ENCODE measurements at places on chromosomes 1 and 21.

DNA sequence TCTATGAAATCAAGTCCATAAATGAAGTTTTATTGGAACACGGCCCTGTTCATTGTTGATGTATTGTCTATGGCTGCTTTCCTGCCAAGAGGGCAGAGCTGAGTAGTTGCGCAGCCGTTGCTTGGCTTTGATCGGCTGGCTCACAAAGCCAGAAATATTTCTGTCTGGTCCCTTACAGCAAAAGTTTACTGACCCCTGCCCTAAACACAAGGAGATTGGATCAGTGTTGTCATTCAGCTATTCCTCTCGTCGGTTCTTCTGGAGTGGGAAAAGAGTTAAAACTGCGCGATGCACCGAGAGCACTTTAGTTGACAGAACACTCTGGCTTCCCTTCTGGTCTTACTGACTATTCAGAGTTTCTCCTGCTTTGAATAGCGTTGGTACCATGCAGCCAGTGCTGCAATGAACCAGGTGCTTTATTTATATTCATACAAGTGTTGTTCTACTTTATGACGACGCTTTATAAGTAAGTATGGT lies 868 bp downstream of the ZBTB40 start:
- DNase-seq, result peak; percentile 33

GRCh38 chr1:13799502-13800283 lies 99.7 kb downstream of the PRDM2 start:
- no peak for DNase-seq

DNA sequence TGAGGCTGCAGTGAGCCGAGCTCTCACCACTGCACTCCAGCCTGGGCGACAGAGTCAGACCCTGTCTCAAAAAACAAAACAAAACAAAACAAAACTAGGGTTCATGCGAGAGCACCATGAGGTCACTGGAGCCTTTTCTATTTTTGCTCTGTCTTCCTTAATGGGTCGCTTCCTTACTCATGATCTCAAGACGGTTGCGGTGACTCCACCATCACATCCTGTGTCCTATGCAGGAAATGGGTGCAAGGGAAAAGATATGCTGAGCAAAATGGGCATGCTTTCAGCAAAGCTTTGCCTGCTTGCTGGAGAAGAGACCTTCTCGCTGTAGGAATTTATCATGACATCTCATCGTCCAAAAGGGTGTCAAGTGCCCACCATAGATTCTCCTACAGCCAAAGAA lies 36.4 kb downstream of the WNT9A start:
- no peak for DNase-seq

DNA sequence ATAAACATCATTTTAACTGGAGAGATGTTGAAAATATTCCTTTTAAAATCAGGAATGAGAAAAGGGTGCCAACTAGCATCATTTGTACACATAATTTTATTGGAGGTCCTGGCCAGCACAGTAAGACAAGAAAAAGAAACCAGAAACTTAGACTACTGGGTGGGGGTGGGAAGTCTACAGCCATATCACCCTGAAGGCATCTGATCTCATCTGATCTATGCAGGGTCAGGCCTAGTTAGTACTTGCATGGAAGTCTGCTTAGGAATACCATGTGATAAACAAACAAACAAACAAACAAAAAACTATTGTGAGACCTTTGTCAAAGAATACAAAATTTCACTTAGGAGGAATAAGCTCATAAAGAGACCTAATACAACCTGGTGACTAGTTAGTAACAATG lies 54.2 kb downstream of the EIF2B3 start:
- no peak for DNase-seq

DNA sequence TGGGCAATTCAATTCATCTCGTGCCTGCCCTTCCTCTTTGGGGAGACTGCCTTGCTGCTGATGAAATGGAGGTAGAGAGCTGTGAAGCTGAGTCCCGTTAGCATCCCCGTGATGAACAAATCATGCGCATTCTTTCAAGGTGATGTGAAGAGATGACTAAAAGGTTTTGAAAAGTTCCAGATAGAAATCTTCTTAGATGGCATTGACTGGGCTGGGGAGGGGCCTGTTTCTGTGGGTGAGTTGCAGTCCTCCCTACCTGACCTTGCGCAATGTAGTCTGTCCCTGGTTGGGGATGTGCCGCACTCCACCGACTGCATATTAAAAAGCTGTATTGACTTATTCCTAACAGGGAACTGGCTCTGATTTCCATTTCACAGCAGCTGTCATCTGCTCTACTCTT lies 49.6 kb downstream of the ST6GALNAC3 start:
- DNase-seq, result no peak

DNA sequence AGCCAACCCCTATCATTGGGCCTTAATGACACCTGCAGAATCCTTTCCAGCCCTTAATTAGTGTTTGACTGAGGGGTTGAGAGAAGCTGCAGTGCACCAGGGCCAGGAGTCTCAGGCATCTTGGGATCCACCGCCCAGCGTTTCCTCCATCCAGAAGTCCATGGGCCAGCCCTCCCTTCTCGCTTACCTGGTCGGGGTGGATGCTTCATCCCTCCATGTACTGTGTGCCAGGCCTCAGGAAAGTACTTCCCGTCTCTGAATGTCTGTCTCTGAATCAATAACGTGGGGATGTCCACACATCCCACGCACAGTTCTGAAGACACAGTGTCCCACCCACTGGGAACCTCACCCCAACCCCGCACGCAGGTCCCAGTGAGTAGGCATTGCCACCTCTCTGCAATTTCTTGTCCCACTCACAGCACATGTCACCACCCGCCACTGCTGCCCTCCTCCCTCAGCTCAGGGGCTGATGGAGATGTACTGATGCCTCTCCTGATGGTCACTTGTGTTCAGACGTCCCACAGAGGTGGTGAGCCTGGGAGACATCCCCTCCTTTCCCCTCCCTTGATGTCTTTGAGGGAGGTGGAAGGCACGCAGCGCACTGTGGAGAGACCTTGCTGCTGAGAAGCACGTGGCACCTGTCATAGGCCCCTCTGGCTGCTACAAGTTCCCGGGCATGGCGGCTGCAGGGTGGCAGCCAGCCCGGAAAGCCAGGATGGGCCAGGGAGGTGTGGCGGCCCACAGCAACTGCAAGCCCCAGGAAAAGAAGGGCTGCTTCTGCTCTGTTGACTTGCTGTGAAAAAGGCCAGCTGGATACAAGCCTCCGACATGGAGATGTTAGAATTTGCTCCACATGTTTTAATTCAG lies 29.4 kb upstream of the PRSS38 start:
- no peak for DNase-seq

GRCh38 chr1:53280496-53280895 lies 42.2 kb upstream of the MAGOH start:
- no peak for DNase-seq

DNA sequence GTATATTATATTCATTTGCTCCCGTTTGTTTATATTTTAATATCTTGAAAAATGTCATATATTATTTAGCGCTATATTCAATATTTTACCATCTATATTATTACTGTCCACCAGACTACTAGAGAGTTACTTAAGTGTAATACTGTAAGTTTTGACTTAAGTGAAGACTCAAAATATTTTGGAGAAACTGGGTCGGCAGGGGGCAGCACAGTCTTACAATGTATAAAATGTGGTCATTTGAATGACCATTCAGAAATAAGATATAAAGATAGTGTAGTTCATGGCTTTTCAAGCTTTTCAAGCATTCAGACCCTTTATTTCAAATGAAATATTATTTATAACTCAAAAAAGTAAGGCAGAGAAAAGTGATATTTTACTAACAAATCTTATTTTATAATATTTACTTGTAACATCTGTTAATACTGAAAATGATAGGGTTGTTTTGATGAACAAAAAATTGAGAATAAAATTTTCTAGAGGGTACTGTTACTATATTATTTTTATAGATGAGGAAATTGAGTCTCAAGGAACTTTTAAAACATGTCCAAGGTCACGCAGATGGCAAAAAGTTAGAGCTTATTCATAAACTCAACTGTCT lies 89.0 kb upstream of the SERTAD4 start:
- DNase-seq, result no peak

DNA sequence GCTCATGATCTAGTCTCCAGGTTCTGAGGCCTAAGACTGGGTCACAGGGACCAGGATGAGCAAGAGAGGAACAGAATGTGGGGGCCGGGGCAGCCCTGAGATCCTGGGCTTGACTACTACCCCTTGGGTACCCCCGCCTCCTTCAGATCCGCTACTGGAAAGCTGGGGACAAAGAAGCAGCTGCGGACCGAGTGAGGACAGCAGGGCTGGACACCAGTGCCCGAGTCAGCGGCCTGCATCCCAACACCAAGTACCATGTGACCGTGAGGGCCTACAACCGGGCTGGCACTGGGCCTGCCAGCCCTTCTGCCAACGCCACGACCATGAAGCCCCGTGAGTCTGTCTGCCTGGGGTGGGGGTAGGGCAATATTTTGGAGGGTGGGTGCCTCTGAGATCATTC lies 12.5 kb downstream of the TMEM81 start:
- DNase-seq, result no peak

GRCh38 chr1:84708031-84708430 lies 17.8 kb upstream of the SSX2IP start:
- no peak for DNase-seq

DNA sequence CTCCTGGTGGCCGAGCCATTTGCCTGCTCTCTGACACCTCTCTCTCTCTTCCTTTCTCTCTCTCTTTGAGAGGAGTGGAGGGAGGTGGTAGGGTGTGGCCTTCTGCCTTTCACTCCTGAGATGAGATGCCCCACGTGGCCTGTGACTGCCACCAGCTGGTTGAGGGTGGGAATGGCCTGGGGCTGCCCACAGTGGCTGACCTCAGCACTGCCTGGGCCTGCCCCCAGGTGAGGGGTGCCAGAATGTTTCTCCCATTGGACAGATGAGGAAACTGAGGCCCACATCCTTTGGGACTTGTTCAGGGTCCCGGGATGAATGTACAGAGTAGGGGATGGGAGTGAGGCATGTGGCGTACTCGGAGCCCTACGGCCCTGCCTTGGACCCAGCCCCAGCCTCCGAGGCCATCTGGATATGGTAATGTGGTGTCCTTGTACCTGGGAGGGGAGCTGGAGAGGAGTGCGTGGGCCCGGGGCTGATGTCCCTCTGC lies 12.7 kb upstream of the C1orf167 start:
- DNase-seq, result peak; percentile 51

DNA sequence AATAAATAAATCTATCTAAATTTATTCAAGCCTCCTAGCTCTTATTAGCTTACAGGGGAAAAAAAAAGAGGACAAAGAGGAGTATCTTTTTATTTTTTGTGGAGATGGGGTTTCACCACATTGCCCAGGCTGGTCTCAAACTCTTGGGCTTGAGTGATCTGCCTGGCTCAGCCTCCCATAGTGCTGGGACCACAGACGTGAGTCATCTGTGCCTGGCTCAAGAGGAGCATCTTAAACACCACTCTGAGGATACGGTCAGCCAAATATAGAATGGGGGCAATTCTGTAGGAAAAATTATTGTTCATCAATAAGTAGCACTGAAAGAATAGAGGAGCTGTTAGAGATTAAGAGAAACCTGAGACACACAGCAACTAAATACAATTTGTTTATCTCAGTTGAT lies 24.1 kb downstream of the SLC45A3 start:
- no peak for DNase-seq

GRCh38 chr1:48735796-48736195 lies 40.9 kb downstream of the BEND5 start:
- DNase-seq, result no peak

DNA sequence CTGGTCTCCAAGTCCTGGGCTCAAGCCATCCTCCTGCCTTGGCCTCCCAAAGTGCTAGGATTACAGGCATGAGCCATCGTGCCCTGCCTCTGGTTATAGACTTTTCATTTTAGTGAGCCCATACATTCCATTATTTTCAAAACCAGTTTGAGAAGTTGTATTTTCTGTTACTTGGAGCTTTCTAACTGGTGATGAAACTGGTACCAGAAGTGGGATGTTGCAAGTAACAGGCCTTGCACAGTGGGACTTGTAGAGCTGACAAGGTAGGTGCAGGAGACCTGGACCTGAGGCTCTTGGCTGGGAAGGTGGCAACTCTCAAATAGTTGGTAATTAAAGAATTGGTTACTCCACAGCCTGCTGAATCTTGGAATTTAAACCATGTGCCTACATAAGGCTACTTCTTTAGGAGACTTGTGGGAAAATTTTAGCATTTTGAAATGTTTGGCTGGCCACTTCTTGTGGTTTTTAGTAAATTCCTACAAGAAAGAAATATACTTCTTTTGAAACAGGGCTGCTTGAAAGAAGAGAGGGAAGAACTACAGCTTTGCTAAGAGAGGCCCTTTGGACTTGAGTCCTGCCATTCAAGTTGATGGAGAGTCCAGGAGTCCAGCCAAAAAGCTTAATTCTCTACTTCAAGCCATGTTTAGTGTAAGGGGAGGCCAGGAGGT lies 9.8 kb upstream of the ALPL start:
- DNase-seq, result no peak

- no peak for DNase-seq
These were observed 13.4 kb downstream of the RAB7B start for GRCh38 chr1:205989786-205990185.

- DNase-seq, result no peak
These were observed 1001.3 kb upstream of the ADGRL2 start for GRCh38 chr1:80799457-80799856.

GRCh38 chr1:227794817-227795192 lies 20.7 kb upstream of the PRSS38 start:
- DNase-seq, result no peak

DNA sequence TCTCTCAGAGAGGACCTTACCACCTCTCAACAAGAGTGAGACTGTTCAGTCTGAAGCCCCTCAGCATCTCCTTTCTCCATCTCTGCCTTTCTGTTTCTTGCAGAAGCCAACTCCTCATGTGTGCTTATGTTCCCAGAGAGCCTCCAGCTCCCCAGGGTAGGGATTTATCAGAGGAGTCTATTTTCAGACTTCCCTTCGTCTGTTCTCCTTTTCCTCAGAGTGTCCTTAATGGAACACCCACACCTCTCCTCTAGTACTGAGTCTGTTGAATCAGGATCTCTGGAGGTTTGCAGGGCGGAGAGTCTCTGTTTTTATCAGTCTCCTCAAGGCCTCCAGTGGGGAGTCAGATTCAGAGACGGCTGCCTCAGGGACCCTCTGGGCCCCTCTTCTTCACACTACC lies 25.1 kb upstream of the DNAJC6 start:
- no peak for DNase-seq

DNA sequence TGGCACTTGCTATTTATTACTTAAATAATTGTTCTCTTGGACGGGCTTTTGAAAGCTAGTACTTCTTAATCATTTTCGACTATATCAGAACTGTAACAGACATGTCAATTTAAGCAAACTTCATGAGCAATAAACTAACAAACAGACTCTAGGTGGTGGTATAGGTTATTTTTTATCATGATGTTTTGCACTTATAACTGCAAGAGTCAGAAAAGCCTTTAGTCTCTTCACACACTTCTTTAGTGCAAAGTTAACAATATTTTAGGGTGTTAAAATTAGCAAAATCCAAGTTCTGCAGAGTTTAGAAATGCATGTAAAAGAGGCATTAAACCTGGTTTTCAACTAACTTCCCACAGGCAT lies 2.2 kb downstream of the NRIP1 start:
- DNase-seq, result peak; percentile 4

DNA sequence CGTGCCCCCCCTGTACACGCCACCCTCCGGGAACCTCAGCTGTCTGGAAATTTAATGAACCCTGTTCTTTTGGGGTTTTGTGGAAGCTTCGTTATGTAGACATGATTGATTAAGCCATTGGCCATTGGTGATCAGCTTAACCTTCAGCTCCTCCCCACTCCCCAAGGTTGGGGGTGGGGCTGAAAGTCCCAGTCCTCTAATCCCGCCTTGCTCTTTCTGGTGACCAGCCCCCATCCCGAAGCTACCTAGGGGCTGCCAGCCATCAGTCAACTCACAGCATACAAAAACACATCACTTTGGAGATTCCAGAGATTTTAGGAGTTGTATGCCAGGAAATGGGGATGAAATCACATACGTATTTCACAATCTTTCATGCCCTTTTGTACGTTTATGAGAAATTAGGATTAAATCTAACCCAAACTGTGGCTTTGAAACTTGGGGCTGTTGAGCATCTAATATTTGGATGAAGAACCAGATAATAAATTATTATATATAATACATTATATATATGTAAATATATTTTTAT lies 52.3 kb downstream of the BACE2 start:
- DNase-seq, result no peak
